Colonic mucosa (tissue), 4 donors: ENCODE measurements at places on chromosomes 12 and 14. TPM values are rescaled to one million over a fixed set of nuclear protein-coding genes. Genes with fewer than 3 reads are reported as not detected.

DNA sequence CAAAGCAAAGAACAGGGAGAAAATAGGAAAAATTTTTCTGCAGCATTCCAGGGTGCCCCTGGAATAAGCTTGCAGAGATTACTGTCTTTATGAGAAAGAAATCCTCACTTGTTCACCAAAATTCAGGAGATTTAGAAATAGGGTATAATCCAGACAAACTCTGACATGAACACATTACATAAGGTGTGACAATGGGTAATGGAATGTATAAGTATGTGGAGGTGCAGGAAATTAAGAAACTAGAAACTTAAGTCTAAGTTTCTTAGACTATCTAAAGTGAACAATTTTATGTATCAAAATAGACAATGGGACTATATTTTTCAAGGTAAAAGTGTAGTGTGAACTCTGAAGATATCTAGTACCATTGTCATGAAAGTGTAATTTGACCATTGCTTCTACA lies 140.0 kb upstream of the KITLG start:
- no peaks in the 10 kb centered on the region for H3K4me1 ChIP-seq
- no peak overlapping the region for H3K4me3 ChIP-seq
- DNase-seq = no peak
- no peaks in the 10 kb centered on the region for H3K27me3 ChIP-seq

DEPDC4 gene
- 2.8 TPM for total RNA-seq

LYZ gene
- total RNA-seq = 162 TPM

TMX1 gene
- total RNA-seq = 38.9 TPM

DNA sequence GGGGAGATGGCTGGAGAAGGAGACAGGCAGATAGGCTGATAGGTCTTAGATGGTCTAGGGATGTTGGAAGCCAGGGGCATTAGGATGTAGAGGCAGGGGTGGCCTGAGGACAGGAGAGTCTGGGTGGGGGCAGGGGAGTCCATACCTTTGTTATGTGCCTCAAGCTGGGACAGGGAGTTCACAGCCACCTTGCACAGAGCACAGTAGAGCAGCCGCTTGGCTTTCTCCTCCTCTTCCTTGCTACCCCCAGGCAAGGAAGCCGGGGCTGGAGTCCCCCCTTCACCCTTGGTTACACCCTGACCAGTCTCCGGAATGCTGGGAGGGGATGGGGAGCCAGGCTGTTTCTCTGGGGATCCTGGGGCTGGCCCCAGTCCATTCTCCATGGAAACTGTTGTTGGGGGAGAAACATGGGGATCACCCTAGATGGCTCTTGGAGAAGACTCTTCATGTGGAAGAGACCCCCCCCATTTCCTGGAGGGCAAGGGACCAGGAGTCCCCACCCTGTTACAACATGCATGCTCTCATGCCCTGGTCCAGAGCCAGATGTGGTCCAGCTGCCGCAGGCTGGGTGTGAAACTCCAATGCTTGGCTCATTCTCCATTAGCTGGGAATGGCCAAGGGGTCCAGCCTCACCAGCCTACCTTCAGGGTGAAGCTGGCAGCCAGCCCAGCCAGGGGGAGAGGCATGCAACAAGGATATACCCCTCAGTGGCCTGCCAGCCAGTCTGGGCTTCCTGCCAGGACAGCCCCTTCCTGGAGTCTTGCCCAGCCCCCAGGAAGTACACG lies 7.2 kb upstream of the GPR84 start:
- peak; percentile 54 for DNase-seq
- no peaks in the 10 kb centered on the region for H3K27me3 ChIP-seq
- no peak overlapping the region for H3K4me3 ChIP-seq
- peaks cover 11% of the 10 kb centered on the region for H3K4me1 ChIP-seq

- H3K36me3 ChIP-seq = no peaks in the 10 kb centered on the region
- H3K27me3 ChIP-seq = peaks cover 12% of the 10 kb centered on the region
- peak within 1 kb of the TSS; percentile 40 for H3K4me3 ChIP-seq
- no peaks in the 10 kb centered on the region for H3K4me1 ChIP-seq
- DNase-seq = peak; percentile 45
Observed at GRCh38 chr12:99984271-99985128, at the start of gene ANKS1B. TSS of gene ANKS1B (minus strand) at chr12:99984936. CDS start at chr12:99984237, 699 bp downstream.

BDKRB1 gene
- total RNA-seq = 3.2 TPM
